ENCODE measurements at places on chromosomes 7 and 10. TPM values are rescaled to one million over a fixed set of nuclear protein-coding genes. Genes with fewer than 3 reads are reported as not detected.

The CNNM2 gene
- 1.7 TPM for total RNA-seq

The BTBD16 gene
- not detected for total RNA-seq

The CRHR2 gene
- total RNA-seq: not detected

The GSTK1 gene
- total RNA-seq: 150 TPM

The GNB2 gene
- 120 TPM for total RNA-seq

The NACAD gene
- 7.4 TPM for total RNA-seq

The IFIT2 gene
- 7.2 TPM for total RNA-seq
